T1000 (cell line): ENCODE measurements at places on chromosomes 16 and 17.
A peak's percentile ranks its signal among the peaks of the same experiment; 100 is the strongest.

GRCh38 chr16:4393240-4393600 lies 21.6 kb downstream of the VASN start:
- no peak for DNase-seq

- no peak for DNase-seq
Observed at GRCh38 chr16:79164388-79164995, 436.0 kb downstream of the MAF start.

GRCh38 chr16:78244131-78244895 lies 144.9 kb downstream of the WWOX start:
- no peak for DNase-seq

GRCh38 chr16:11759997-11760396 lies 17.3 kb upstream of the TXNDC11 start:
- no peak for DNase-seq

GRCh38 chr16:78996790-78997189 lies 603.7 kb downstream of the MAF start:
- DNase-seq, result no peak

GRCh38 chr17:11889266-11889665 lies 108.0 kb downstream of the ZNF18 start:
- no peak for DNase-seq

GRCh38 chr16:9446471-9447194 lies 355.2 kb downstream of the HAPSTR1 start:
- no peak for DNase-seq

DNA sequence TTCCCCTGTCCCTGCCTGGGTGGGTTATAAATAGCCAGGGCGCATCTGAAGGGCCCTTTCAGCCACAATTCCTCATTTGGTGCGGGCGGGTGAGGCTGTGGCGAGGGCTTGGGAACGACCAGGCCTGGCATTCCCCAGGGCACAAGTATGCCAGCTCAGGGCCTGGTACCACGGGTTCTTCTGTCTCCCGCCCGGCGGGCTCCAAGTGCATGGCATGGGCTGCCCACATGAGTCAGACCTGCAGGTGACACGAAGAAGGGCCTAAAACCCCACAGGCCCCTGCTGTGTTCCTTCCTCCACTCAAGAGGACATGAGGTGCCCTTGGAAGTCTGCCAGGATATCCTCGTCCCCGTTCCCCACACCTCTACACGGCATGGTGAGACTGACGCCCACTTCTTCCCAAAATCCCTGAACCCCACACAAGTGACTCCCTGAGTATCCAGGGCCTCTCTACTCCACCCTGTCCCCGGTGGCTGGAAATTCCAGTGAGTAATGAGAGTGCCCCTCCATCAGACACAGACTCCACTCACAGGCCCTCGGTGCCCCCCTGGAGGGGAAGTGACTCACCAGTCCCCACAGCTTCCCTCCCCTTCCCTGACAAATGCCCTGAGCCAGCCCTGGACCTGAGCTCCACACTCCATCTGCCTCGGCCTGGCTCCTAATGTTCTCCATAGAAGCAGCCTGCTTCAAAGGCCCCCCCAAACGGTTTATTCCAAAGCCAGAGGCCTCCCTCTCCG lies 68.8 kb downstream of the ABR start:
- DNase-seq, result peak; percentile 94

DNA sequence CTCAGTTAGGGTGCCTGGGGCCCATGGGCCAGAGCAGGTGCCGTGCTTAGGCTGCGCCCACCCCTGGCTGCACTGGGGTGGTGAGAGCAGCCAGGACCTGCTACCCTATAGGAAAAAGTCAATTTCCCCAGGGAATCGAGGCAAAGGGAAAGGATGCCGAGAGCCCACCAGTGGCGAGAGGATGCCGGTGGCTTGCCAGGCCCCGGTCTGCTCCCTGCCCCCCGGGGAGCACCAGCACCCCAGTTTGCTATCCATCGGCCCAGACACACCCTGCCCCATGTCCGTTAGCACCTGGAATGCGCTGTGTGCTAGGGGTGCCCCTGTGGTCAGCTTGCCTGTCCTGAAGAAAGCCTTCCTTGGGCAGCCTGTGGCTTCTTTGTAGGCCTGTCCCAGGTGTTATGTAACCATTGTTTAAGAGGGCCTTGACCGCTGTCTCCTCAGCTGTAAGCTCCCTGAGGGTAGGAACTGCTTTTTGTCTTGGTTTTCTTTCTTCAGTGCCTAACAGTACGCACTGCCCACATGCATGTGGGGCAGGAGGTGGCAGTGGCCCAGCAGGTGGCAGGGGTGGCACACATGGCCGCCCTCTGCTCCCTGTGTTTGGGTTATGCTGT lies 40.8 kb downstream of the NT5M start:
- DNase-seq, result no peak

DNA sequence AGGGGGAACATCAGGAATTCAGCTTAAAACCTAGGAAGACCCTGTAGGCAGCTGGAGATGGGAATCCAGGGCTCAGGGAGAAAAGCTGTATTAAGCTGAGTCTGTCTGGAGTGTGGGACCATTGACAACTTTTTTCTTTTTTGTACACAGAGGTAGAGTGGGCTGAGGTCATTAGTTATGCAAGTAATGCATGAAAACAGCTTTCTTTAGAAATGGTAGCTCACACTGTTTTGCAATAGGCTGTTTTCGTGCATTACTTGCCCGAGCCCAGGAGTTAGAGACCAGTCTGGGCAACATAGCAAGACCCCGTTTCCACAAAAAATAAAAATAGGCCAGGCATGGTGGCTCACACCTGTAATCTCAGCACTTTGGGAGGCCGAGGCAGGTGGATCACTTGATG lies 46.5 kb downstream of the KATNIP start:
- DNase-seq, result no peak

- no peak for DNase-seq
Observed at GRCh38 chr17:75819116-75819515, 25.1 kb downstream of the UNC13D start.

- no peak for DNase-seq
Observed at GRCh38 chr16:78177987-78178386, 78.5 kb downstream of the WWOX start.

DNA sequence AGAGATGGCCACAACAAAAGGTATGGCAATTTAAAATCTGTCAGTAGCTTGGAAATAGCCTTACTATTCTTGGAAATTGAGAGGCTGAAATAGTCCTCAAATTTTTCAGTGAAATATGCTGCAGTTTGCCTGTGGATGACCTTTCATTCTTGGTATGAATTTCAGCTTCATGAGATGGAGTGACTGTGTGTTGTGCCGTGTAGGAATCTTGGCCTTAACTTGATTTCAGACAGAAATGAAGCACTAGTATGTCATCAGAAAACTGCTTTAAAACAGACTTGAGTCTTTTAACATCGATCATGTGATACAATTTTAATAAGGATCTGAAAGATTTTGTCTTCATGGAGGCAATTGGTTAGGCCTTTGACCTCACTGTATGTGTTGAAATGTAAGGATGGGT lies 247.2 kb downstream of the CNTNAP4 start:
- no peak for DNase-seq

- no peak for DNase-seq
Observed at GRCh38 chr17:78249818-78250806, 18.7 kb downstream of the TMEM235 start.

- DNase-seq, result no peak
Observed at GRCh38 chr17:21297026-21297520, 12.6 kb downstream of the MAP2K3 start.

DNA sequence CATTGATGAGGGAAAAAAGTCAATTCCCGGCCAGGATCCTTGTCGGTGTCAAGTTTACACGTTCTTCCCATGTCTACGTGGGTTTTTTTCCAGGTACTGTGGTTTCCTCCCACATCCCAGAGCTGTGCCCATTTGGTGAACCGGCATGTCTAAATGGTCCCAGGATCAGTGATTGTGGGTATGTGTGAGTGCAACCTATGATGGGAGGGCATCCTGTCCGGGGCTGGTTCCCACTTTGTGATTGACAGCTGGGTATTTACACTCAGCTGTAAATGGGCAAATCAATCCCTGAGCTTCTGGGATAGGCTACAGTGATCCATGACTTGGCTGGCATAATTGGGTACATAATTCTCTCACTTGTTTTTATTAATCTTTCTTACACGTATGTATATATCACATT lies 91.2 kb upstream of the IRX6 start:
- DNase-seq, result no peak

- no peak for DNase-seq
Observed at GRCh38 chr17:83031321-83031945, 48.0 kb upstream of the METRNL start.

- DNase-seq, result no peak
Observed at GRCh38 chr16:17134586-17134985, 336.2 kb downstream of the XYLT1 start.

- no peak for DNase-seq
Observed at GRCh38 chr16:24685539-24686432, 43.7 kb upstream of the TNRC6A start.

DNA sequence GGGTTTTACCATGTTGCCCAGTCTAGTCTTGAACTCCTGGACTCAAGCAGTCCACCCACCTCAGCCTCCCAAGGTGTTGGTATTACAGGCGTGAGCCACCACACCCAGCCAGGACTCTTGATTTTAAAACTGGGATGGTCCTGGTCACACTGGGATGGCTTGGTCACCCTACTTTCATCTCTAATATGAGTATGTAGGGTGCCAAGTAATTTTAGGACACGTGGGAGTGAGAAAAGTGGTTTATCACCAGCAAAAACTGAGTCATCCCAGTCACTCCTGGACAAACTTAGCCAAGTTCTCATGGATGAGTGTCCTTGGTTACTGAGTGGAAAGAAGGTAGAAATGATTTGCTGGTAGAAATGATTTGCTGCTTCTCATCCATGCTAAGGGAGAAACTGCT lies 9.9 kb downstream of the CLEC19A start:
- DNase-seq, result no peak

DNA sequence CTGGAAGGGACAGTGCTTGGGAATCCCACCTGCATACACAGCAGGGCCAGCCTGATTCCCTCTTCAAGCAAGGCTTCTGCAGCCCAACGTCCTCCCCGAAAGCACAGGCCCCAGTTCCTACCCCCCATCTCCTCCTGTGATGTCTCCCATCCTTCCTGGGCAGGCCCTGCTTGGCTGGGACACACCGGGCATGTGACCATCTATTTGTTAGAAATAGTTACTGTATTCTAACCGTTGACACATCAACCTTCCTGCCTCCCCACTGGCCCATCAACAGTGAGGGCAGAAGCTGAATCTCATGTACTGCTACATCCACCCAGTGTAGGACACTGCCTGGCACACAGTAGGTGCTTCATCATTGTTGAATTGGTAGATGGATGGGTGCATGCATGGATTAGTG lies 10.7 kb downstream of the PRR29 start:
- no peak for DNase-seq

DNA sequence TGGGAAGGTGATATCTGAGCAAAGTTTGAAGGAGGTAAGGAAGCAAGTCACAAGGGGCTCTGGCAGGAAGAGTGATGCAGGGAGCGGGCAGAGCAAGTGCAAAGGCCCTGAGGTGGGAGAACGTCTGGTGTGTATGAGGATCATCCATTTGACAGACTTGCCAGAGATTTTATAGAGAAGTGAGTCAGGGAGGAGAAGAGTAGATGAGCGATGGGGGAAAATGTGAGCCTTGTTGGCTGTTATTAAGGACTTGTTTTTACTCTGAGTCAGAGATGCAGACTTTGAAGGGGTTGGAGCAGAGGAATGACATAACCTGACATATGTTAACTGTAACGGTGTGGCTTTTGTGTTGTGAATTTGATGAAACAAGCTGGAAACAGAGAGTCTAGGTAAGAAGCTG lies 3.5 kb upstream of the CLEC10A start:
- DNase-seq, result no peak

- DNase-seq, result no peak
Observed at GRCh38 chr16:85330006-85330693, 217.9 kb upstream of the CIBAR2 start.
